ENCODE measurements at places on chromosomes 11 and 22.

DNA sequence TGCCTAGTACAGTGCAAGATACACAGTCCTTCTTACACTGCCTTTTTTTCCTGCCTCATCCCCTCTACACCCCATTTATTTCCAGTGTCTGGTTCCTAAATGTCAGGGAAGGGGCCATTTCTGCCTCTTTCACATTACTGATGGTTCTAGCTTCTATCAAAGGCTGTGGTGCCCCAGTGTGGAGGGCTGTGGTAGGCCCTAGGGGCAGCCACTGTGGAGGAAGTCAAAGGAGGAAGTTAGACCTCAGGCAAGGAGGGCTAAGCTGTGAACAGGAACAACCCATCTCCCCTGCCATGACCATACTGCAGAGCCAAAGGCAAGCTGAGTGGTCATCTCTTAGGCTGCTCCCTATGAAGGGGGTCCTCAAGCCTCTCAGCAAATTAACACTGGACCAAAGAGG lies 81.9 kb upstream of the CRTAM start:
- DNase-seq, result no peak

GRCh38 chr22:43883719-43884415 lies 7.9 kb downstream of the PNPLA5 start:
- DNase-seq, result no peak

DNA sequence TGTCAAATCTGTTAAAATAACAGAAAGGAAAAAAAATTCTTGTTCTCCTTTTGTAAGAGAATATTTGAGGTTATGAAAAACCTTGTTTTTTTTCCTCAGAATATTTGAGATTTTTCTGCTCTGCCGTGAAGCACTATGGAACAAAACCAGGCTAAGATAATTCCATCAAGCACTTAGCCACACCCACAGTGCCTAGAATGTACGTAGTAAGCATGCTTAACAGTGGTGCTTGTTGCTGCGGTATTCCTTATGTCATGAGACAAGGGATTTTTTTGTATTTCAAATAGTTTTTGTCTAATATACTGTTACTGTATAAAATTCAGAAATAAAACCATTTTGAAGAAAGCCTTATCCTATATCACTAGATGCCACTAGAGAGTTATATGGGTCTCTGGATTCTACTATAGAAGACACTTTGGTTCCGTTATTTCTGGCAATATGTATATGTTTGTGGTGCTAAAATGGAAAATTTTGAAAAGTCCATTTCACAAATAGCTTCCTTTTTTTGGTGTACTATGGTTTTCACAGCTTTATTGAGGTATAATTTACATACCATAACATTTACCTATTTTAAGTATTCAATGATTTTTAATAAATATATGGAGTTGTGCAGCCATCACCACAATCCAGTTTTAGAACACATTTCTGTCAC lies 23.7 kb downstream of the PDHX start:
- DNase-seq, result no peak

DNA sequence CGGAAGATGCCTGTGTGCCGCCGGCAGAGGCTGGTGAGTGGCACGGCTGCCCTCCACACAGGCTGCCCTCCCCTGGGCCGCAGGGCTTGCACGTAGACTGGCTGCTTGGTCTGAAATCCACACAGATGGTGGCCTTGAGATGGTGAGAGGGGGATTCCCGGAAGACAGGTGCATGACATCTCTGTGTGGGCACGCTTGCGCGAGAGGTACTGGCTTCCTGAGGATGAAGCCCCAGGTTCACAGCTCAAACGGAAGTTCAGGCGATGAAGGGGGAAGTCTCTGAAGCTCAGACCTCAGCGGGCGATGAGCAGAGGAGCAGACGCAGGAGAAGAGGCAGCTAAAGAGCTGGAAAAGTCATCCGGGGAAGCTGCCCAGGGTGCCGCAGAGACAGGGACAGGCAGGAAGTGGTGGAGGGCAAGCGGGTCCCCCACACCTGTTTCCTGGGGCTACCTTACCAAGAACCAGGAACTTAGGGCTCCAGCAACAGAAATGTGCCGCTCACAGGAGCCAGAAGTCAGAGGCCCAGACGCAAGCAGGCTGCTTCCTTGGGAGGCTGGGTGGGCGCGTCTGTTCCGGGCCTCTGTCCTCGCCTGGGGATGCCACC lies 7.2 kb downstream of the CRELD2 start:
- DNase-seq, result no peak

DNA sequence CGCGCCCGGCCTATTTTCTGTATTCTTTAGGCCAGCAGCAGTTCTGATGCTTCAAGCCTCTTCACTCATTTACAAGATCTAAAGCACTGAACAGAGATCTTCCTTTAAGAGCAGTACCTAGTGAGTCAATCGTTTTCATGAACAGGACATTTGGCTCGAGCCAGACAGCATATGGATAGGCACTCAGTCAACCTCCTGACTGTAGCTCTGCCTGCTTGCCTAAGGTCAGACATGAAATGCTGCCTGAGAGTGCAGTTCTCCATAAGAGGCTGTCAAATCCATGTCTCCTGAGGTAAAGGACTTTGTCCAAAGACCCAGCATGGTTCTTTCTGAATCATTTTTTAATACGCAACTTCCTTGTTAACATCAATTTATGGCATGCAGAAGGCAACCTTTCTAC lies 941.2 kb downstream of the DLG2 start:
- no peak for DNase-seq

DNA sequence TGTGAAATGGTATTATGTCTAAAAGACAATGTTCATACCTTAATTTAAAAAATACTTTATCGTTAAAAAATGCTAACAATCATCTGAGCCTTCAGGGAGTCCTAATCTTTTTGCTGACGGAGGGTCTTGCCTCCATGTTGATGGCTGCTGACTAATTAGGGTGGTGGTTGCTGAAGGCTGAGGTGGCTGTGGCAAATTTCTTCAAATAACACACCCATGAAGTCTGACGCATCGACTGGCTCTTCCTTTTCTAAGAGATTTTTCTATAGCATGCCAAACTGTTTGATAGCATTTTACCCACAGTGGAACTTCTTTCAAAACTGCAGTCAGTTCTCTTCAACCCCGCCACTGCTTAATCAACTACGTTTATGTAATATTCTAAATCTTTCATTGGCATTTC lies 33.6 kb downstream of the TCF20 start:
- no peak for DNase-seq

GRCh38 chr22:29030016-29030617 lies 31.5 kb downstream of the C22orf31 start:
- DNase-seq, result no peak

GRCh38 chr22:27711012-27711411 lies 90.5 kb downstream of the MN1 start:
- DNase-seq, result no peak

DNA sequence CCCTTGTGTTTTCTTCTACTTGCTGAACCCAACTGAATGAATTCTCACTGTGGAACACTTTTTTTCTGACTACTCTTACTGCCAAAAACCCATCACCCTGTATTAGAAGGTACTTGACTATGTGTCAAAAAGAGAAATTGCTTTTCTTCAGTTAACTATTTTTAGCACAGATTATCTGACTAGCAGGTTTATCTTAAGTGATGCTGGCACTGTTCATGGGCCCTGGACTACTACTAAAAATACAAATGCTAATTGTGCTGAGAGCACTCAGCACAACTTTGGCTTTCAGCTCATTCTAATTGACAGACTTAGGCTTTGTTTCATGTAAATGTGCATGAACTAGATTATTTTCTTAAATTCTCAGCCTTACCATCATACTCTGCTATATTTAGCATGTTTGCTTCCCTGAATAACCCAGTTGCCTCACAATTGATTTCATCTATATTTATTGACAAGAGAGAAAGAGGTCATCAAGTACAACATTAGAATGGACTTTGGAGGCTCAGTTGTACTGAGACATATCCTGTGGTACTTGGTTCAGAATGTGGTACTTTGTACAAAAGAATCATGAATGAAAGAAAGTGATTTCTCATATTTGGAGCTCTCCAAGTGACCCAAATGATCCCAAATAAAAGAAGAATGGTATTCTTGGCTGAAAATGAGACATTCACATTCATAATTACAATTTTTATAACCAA lies 478.3 kb downstream of the KCNA4 start:
- no peak for DNase-seq

GRCh38 chr22:22064580-22064979 lies 82.0 kb upstream of the TOP3B start:
- DNase-seq, result no peak

DNA sequence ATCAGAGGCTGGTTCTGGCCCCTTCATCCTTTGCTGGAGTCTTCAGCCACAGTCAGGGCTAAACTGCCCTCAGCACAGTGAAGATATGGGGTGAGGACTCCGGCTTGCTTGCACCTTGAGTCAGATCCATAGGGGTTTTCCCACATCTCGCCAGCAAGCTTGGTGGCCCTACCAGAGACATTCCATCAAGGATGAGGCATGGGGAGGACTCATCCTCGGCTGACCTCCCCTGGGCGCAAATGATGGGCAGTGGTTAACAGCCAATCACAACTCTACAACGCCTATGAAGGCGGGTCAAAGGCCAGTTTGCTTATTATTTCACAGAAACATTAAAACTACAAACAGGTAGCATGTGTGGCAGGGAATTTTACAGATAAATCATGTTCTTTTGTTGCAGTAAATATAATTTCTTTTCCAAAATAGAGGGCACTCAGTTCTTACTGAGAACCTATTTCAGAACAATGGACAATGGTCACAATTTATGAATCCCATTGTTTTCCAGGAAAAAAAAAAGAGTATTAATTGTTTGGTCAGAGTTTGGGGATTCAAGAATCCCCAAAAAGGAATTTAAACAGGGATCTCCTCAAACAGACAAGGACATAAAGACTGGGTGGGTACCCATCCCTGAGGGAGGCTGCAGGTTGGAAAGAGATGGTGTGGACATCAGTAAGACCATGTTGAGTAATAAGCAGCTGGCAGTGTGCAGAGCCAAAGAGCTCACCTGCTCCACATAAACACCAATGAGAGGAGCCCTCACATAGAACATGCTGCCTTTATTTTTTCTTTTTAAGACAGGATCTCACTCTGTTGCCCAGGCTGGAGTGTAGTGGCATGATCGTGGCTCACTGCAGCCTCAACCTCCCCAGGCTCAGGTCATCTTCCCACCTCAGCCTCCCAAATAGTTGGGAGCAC lies 14.8 kb downstream of the PLAAT3 start:
- peak; percentile 97 for DNase-seq

GRCh38 chr11:10295064-10295901 lies 1.3 kb upstream of the SBF2 start:
- DNase-seq, result no peak

DNA sequence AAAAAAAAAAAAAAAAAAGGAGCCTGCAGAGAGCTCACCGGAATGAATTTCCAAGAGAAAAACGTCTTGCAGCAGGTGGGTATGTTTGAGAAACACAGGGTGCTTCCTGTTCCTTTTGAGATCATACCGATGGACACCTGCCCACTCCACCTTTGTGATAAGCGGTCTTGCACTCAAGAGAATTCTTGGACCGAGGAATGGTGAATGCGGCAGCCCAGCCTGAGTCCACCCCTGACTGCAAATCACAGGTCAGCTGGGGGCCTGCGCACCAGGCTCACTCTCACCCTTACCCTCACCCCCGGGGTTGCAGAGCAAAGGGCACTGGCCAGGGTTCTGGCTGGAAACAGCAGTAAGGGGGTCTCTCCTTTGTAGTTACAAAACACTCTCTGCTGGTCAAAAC lies 16.8 kb upstream of the TEF start:
- DNase-seq, result no peak

GRCh38 chr11:33690290-33691065 lies 10.1 kb downstream of the C11orf91 start:
- peak; percentile 50 for DNase-seq

DNA sequence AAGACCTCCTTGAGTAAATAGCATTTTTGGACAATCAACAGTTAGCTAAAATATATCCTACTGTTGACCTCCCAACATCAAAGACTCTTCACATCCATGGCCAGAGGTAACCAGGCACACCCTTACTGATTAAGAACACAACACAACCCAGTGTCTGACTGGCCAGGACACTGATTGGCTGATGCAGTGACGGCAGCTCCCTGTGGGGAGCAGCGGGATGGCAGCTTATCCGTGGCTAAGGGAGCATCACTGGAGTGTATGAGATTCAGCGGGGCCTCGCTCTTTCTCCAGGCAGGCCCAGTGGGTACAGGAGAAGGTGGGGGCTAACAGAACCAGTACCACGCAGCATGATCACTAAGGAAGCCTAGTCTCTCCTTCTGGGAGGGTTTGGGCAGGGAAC lies 10.3 kb upstream of the IL2RB start:
- DNase-seq, result no peak

GRCh38 chr11:120869097-120869496 lies 154.8 kb upstream of the TBCEL start:
- no peak for DNase-seq

GRCh38 chr22:41834005-41834944 lies 1.4 kb downstream of the SREBF2 start:
- DNase-seq, result no peak

DNA sequence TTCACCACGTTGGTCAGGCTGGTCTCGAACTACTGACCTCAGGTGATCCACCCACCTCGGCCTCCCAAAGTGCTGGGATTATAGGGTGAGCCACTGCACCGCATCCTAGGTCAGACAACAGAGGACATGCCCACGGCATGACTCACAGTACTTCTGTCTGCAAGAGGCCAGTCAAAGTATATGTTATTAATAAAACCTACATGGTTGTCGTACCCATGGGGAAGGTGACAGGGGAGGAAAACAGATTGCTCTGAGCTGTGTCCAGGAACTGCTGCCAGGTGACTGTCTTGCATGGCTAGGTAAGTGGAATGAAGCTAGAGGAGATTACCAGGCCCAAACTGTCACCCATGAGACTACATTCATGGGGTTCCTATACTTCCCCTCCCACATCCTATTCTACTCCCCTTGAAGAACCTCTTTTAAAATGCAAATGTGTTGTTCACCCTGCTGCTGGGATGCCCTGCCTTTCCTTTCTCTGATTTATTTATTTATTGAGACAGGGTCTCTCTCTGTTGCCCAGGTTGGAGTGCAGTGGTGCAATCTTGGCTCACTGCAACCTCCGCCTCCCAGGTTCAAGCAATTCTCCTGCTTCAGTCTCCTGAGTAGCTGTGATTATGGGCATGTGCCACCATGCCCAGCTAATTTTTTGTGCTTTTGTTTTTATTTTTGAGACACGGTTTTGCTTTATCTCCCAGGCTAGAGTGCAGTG lies 2.0 kb upstream of the NLRX1 start:
- peak; percentile 80 for DNase-seq

GRCh38 chr11:68270196-68271022 lies 1.4 kb downstream of the C11orf24 start:
- DNase-seq, result no peak

GRCh38 chr11:26828288-26828687 lies 106.4 kb upstream of the SLC5A12 start:
- no peak for DNase-seq

DNA sequence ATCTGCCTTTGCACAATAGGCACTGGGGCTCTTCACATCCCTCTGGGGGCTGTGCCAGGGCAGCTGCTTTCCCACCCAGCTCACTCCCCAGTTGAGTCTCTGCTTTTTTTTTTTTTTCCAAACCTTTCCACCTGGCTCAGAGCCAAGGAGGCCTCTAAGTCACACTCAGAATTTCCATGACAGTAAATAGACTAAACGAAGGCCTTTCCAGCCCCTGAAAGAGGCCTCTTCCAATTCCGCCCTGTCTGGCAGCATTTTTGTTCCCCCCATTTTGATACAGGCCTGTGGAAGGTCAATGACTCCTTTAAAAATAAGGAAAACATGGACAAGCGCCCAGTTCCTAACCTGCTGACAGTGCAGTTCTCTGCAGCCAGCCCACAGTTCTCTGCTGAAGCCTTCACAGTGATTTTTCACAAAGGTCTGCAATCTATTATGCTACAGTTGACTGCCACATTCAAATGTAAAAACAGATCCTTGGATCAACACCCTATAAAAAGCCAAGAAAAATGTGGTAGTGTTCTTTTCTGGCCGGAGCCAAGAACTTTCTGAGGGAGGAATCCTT lies 107.5 kb upstream of the SESN3 start:
- no peak for DNase-seq

GRCh38 chr11:127675581-127675980 lies 675.0 kb upstream of the KIRREL3 start:
- DNase-seq, result no peak
